ENCODE measurements at places on chromosomes 2 and 18.
A peak's percentile ranks its signal among the peaks of the same experiment; 100 is the strongest.

DNA sequence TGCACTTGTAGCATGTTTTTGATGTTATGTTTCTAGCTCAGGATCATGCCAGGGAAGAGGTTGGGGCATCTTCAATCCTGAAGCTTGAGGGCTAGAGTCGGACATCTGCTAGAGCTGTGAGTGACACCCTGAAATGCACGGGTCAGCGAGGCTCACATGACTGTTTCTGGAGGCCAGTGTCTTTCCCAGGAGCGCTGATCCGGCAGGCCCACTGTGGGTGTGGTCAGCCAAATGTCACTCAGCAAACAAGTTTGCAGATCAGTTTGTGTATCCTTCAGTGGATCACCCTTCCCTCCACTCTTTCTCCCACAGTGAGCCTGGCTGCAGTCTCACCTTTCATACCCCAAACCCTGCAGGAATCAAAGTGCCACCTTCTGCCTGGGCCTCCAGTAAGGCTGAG is 23.0 kb upstream of the ARHGEF4 start:
- no peak for DNase-seq

DNA sequence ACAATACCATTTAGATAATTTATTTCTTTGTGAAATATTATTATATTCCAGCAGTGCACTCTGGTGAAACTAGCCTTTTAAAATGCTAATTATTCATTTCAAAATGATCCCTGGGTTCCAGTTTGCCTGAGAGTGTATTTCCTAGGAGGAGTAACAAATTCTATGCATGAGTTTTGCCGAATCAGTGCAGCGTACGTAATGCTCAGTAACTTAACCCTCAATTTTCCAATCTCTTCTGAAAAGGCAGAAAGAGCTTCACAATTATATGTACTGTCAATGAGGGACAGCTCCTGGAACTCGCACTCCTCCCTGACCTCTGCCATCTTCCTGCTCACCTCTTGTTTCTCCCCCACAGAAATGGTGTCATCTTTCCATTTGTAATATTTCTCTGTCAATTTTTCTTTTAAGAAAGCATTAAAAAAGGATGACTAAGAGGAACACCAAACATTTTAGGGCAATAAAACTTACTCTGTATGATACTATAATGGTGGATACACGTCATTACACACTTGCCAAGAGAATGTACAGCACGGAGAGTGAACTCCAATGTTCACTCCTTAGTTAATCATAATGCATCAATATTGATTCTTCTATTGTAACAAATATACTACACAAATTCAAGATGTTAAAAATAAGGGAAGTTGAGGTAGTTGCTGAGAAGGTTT is 25.7 kb upstream of the XIRP2 start:
- no peak for DNase-seq

- peak; percentile 24 for DNase-seq
Measured at GRCh38 chr2:174392706-174393105, 2.8 kb upstream of the SCRN3 start.

DNA sequence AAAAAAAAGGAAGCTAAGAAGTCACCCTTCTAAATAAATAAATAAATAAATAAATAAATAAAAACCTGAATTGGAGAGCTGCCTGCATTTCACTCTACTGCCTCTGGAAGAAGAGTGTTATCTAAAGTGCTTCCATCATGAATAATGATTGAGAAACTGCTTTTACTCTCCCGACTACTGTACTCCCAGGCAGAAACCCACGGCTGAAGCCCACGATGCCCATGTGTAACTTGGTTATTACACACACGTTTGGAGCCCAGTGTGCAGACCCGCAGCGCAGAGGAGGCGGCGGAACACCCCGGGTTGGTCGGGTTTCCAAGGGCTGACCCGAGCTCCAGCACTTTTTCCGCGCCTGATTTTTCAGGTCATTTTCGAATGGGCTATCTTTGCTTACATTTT is 697 bp upstream of the SPATS2L start:
- DNase-seq, result no peak

GRCh38 chr18:53489266-53489665 is 735.2 kb downstream of the MBD2 start:
- no peak for DNase-seq

- no peak for DNase-seq
Measured at GRCh38 chr18:5490753-5491480, 52.9 kb downstream of the EPB41L3 start.

- no peak for DNase-seq
Measured at GRCh38 chr2:211084352-211084751, 528.0 kb downstream of the CPS1 start.

- DNase-seq, result peak; percentile 45
Measured at GRCh38 chr2:168666339-168666738, 136.1 kb upstream of the NOSTRIN start.

DNA sequence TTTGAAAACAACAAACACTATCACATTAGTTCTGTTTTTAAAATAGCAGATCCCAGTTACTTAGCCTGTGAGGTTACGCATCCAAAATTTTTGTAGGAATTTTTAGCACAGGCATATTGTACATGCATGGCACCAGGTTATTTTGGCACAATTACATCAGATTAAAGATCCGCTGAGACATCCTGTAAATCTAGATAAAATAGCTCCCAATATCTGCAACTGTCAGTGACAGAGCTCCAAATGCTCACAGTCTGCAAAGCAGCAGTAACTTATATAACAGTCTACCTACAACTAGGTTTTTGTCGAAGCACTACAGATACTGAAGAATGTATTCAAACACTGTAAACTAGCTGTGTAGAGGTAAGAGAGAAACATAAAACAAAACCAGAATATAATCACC is 200.7 kb upstream of the KCNH7 start:
- DNase-seq, result no peak

DNA sequence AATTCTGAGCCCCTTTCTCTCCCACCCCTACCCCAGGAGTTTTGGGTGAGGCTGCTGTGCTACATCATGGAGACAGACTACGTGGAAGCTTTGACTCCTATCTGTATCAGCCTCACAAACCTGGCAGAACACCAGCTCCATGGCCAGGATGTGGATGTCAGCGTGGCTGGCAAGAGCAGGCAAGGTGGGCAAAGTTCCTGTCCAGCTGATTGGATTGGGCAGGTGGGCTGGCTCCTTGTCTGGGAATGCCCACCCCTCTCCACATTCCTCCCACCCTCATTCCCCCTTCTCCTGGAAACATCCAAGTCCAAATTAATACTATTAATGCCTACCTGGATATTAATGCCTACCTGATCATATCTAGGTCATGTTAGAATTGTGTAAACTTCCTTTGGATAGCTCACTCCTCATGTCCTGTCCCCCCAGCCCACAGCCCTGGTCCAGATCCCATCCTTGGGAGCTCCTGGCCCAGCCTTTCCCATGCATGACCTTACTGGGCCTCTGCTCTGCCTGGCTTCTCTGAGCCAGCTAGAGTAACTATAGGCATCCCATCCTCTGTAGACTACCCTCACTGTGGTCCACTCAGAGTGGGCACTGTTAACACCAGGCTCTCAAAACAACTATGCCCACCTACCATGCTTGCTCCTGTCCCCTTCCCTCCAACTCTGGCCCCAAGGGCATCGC is 24.1 kb downstream of the MROH2A start:
- DNase-seq, result no peak

DNA sequence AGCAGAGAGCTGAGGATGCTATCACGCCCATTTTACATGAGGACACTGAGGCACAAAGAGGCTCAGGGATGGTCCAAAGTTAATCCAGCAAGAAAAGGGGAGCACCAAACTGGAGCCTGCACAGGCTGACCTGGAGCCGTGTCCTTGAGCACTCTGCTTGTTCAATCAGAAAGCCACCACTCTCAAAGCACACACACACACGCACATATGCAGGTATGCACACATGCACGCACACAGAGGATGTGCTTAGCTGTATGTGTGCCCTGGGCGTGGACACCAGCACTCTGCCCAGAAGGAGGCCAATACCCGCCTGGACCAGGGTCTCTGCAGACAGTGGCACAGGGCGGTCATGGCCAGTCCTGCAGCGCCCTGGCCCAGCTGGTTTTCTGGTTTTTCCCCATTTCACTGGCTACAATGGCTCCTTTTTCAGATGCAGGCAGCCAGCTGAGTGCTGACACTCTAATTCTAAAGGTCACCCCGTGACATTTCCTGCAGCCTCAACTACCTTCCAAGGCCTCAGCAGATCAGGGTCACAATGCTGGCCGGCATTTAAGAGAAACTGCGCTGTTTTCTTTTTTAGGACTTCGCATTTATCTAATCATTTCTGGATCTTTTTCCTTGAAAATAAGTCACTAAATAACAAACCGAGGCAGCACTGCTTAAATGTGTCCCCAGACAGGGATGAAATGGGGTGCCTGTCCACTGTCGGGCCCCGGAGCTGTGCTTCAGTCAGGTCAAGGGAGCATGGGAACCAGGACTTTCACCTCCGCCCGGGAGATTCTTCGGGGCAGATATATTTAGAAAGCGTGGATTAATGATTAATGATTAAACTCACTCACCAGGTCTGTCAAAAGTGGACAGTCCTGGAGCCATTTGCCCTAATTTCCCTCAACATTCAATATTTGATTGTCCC is 104.5 kb downstream of the HDAC4 start:
- no peak for DNase-seq

GRCh38 chr2:223822818-223823217 is 14.6 kb downstream of the AP1S3 start:
- no peak for DNase-seq

- DNase-seq, result no peak
Measured at GRCh38 chr2:200274116-200275075, 32.1 kb upstream of the SPATS2L start.

DNA sequence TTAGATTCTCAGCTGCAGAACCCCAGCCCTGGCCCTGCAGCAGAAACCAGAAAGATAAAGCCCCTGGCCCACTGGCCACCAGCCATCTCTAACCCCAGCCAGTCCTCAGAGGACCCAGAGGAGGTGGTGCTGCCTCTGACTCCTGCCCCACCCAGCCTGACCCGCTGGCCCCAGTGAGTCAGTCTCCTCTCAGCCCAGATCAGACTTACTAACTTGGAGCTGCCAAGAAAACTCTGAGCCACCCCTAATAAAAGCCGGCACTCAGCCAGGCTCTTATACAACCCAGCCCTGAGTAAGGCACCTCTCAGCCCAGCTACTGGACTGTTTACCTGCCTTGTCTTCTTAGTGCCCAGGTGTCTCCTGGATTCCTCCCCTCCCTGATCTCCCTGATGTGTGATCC is 2.0 kb downstream of the SLC14A2 start:
- DNase-seq, result peak; percentile 74

GRCh38 chr2:67213270-67213670 is 183.9 kb upstream of the ETAA1 start:
- no peak for DNase-seq

- DNase-seq, result no peak
Measured at GRCh38 chr2:154133823-154134222, 262.1 kb downstream of the GALNT13 start.

DNA sequence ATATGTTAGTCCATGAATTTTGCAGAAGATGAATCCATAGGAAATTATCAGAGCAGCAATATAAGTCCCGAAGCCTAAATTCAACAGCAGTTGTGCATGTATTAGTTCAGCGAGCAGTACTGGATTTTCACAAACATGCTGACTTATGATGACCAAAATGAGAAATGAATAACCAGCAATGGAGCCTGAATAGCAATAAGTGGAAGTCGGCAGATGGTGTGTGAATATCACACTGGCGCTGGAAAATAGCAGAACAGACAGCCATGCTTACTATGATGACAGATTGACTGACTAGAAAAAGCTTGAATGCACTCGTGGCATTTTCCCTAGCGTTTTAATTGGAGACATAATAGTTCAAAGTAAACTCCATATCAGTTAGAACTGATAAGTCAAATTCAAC is 1114.5 kb downstream of the DSC3 start:
- no peak for DNase-seq

- DNase-seq, result peak; percentile 33
Measured at GRCh38 chr2:142756430-142756829, 121.0 kb upstream of the KYNU start.

- DNase-seq, result no peak
Measured at GRCh38 chr2:173555833-173556232, 201.2 kb downstream of the CDCA7 start.

GRCh38 chr2:29766191-29766590 is 155.2 kb downstream of the ALK start:
- DNase-seq, result no peak

DNA sequence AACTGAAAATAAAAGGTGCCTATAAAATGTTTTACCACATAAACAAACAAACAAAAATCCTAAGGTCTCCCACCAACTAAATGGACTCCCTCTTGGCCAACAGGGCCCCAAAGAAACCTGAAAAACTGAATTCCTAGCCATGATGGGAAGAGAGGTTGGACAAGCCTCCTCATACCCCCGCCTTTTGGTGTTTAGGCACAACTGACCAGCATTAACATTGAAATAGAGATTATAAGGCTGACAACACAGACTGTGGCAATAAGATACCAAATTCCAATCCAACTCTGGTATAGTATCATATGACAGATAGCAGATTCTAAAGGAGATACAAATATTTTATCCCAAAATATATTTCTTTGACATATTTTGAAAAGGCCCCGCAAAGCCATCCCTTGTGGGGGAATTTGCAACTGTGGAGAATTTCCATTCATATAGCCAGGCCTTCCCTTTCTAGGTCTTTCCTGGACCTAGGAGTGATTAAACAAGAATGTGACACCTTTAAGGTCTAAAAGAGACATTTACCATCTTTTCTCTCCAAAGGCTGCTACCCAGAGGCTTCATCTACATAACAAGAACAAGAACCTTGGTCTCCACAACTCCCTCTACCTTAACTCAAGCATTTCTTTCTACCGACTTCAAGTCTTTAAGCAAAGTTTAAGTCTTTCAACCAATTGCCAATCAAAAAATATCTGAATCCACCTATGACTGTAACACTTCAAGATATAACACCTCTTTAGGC is 80.0 kb downstream of the CHN1 start:
- no peak for DNase-seq

DNA sequence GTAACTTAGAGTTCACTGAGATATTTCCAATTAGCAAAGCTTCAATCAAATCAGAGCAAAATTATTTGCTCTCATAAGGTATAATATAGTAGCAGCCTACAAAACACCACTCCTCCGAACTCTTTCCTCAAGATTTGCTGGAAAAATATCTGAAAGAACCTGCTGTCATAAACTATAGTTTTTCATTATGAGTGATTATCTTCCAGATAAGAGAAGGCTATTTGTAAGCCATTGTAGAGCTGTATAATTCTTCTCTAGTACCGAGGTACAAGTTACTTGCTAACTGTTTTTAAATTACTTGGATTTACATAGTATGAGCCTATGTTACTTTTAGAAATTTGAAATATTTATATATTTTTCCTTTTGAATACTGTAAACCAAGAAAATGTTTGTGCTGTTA is 2.1 kb downstream of the NDC80 start:
- no peak for DNase-seq

Data from epithelial cell of prostate (primary cell).